Germinal center (tissue), 1 donor: ENCODE measurements at places on chromosomes 4 and X.
A peak's percentile ranks its signal among the peaks of the same experiment; 100 is the strongest.

DNA sequence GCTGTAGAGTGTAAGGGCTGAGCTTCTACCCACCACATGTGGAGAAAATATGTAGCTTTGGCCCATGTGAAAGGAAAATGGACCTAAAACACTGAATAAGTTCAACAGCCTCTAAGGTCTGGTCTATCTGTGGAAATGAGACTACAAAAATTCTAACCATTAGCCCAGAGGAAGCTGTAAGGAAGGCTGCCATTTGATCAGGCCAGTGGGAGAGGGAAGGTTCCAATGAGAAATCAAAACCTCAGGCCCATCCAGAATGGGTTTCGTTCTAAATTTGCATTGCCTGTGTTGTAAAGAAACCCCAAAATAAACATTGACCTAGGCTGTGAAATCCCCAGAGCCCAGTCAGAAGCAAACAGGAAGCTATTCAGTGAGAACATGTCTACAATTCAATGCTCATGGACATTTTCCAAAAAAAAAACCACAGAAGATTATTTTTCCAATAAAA lies 320.4 kb upstream of the SLC7A11 start:
- DNase-seq = no peak

- no peak for DNase-seq
Observed at GRCh38 chr4:102259081-102259480, 86.2 kb downstream of the SLC39A8 start.

DNA sequence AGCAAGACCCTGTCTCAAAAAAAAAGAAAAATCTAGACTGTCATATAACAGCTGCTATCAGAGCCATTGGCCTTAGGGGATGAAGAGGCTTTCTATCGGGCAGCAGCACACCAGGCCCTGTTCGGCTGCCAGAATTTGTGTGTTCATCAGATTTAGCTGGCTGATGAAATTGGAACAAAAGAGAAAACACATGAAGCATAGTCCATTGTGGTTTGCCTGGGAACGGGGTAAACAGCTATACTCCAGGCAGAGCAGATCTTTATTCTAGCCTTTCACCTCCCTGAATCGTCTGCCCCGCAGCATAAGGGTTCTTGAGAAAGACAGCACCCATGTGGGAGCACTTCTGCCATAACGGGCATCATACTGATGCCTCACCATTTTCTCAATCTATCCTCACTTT lies 11.6 kb downstream of the TKTL1 start:
- no peak for DNase-seq

DNA sequence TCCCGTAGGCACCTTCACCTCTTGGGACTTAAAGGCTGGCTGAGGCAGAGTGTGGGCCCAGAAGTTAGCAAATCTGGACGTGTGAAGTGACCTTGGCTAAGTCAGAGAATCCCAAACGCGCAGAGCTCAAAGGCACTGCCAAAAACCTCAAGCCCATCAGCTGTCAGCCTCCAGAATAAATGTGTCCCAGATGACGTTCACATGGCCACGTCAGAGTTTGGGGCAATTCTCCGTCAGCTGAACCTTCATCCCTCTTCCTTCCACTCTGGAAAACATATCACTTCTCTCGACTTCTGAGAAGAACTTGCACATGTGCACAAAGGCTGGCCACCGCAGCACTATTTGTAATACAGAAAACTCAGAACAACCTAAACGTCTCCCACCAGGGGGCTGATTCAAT lies 35.7 kb upstream of the APLN start:
- DNase-seq = no peak

DNA sequence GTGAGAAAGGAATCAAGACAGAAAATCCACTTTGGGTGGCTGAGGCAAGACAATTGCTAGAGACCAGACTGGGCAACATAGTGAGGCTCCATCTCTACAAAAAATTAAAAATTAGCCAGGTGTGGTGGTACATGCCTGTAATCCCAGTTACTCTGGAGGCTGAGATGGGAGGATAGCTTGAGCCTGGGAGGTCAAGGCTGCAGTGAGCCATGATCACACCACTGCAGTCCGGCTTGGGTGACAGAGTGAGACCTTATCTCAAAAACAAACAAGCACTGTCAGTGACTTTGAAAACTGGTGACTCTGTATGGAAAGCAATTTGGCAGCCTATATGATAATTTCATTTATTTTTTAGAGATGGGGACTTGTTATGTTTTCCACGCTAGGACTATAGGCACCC lies 2.3 kb upstream of the ELOVL6 start:
- DNase-seq = no peak

- no peak for DNase-seq
Observed at GRCh38 chr4:158840131-158840530, 71.3 kb downstream of the FNIP2 start.

DNA sequence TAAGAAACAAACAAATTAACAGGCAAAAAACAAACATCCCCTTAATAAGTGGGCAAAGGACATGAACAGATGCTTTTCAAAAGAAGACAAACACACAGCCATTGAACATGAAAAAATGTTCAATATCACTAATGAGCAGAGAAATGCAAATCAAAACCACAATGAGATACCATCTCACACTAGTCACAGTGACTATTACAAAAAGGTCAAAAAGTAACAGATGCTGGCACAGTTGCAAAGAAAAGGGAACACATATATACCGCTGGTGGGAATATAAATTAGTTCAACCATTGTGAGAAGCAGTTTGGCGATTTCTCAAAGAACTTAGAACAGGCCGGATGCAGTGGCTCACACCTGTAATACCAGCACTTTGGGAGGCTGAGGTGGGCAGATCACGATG lies 146.1 kb upstream of the NEIL3 start:
- no peak for DNase-seq

DNA sequence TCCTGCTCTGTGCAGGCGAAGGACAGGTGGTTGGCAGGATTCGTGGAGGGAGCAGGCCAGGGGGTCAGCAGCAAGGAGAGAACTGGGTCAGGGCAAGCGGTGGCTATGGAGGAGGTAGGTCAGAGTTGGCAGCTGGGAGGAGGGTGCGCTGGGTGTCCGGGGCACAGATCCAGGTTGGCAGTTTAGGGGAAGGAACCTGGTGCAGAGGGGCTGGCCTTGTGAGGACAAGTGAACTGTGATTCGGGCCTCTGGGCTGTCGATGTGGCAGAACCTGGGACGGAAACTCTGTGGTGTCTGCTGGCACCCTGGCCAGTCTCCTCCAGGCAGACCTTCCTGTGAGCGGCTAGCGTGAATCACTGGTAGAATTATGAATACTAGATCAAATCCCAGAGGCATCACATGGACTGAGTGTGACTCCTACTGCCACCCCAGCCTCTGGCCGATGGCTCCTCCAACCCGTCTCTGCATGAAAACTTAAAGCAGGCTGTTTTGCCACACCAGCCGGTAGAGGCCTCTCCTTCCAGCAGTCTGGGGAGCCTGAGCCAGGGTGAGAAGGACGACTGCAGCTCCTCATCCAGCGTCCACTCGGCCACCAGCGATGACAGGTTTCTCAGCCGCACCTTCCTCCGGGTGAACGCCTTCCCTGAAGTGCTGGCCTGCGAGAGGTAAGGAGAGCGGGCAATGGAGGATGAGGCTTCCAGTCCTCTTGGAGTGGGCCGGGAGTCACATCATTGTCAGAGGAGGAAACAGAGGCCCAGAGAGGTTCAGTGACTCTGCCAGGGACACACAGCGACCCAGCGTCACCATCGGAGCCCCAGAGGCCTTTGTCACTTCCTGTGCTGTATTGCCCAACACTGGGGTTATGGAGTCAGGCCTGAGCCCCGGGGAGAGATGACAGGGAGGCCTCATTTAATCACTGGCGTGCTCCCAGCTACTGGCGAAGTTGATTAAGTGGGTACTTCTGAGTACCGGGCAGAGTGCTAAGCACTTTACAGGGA lies 20.3 kb downstream of the EVC start:
- DNase-seq = no peak

DNA sequence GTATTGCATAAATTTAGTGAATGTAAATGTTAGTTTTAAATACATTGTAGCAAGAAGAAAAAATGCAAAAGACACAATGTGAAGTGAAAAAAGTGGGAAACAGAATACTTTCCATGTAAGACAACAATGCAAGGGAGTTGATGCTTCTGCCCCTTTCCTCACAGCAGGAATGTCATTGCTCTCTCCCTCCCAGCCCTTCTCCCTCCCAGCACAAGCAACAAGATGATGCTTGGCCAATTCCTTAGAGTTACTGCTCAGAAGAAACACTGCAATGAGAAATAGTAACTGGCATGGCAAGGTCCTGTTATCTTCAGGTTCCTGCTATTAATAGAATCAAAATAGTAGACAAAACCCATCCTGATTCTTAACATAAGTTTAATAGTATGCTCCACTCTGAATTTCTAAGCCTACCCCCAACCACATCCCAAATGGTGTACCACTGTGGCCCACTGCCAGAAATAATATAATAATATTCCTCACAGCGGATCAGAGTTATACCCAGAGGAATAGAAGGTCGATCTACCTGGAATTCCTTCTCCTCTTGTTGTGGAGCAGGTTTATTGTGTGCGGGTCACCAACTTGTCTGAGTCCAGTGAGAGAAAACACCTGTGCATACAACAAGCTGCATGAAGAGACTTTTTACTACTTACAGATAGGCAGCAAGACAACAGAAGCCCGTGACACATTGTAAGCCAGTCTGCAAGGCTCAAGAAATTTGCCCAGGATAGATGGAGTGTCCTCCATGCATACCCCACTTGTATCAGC lies 69.8 kb upstream of the SLC7A11 start:
- no peak for DNase-seq

DNA sequence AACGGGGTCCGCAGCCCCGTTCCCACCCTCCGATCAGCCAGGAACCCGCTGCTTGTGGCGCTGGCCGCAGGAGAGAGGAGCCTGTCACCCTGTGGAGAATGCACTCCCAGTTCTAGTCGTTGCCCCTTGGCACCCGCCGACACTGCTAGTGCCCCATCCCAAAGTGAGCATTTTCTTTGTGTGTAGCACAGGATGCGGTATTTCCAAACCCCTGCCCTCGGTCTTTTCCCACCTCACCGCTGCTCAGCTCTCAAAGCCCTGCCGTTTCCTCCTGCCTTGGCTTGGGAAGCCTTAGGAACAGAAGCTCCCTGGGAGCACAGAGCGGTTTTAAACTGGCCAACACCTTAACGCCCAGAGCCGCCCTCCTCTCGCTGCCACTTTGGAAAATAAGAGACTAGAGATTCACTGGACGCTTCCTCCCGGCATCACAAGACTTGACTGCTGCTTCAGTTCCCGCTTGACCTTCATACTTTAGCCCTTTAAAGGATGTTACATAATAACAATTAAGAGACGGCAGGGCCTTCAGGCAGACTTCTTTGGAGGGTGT lies 772 bp downstream of the CYP4V2 start:
- DNase-seq = peak; percentile 34

DNA sequence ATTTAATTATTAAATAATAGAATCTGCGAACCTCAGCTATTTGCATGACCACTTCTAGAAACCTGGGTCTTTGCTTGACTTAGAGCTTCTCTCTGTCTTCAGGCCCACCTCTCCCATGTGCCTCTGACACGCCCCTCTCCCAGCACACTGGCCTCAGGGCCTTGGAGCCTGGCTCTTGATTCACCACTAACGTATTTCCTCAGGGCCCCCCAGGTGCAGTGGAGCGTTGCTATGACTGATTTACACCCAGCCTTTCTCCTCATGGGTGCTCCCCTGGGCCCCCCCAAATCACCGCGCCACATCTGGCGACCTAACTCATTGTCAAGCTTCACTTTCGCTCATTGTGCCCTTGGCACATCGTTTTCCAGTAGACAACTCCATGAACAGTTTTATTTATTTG lies 37.9 kb upstream of the TENM3 start:
- DNase-seq = no peak

- peak; percentile 24 for DNase-seq
Observed at GRCh38 chrX:21993265-21993664, 38.9 kb upstream of the PHEX start.

- DNase-seq = no peak
Observed at GRCh38 chrX:108307132-108308085, 130.8 kb downstream of the COL4A6 start.

DNA sequence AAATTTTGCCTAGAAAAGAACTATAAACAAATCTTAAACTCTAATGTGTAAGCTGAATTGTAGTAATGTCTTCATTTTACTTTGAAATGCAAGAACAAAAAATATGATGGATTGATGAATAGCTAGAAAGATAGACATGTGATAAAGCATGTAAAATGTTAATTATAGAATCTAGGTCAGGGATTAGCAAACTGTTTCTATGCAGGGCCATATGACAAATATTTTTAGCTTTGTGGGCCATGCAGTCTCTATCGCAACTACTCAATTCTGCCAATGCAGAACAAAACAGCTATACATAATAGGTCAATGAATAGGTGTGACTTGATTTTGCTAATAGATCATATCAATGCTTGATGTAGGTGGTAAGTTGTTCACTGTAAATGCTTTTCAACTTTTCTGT lies 75.3 kb downstream of the TBCK start:
- DNase-seq = no peak

DNA sequence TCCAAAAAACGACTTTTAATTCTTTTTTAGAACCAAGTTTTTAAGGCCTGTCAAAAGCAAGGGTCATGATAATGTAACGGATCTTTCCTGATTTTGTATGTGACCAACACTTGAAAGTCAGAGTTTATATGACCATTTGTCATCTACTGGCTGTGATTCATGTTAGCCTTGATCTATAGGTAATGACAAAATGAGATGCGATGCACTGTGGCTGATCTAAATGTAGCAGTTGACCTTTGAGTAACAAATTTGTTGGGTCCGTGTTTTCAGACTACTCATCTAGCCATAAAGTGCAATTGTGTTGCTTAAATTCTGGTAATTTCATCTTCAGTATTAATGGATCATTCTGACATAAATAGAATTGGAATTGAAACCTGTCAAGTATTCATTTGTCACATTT lies 202.5 kb downstream of the PCDH7 start:
- DNase-seq = no peak

GRCh38 chr4:111115881-111116280 lies 493.0 kb upstream of the PITX2 start:
- DNase-seq = no peak

GRCh38 chr4:6991771-6992557 lies 51.2 kb upstream of the TADA2B start:
- no peak for DNase-seq

DNA sequence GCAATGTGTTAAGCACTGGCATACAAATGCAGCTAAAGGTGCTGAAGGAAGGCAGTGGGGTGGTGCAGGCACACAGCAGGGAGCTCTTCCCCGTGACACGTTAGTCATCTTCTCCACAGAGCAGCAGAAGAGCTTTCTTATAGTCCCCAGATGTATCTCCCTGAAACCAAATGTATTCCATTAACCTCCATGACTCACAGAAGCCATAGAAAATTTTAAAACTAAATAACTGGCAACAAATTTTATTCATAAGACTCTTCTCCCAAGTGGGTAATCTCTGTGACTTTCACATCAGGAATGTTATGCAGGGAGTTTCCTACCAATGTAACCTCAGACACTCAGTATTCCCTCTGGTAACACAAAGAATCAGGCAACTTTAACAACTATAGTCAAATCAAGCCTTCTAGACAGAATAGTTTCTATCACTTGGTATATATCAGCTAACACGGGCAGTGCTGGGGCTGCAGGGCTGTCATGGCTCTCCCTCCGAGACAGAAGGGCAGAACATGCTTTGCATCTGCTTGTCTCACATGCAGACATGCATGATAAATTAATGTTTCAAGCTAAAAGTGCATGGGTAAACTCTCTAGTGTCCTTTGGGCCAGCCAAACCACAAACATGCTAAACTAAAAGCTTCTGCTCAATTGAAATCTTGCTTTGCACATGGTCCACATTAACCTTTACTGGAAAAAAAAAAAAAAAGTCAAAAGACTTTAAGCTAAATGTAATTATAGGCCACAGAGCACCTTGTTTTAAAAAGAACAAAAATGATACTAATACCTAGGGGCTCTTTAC lies 28.2 kb downstream of the ANXA5 start:
- no peak for DNase-seq
